ENCODE measurements at places on chromosomes 16 and 17. TPM values are rescaled to one million over a fixed set of nuclear protein-coding genes. Genes with fewer than 3 reads are reported as not detected.

DNA sequence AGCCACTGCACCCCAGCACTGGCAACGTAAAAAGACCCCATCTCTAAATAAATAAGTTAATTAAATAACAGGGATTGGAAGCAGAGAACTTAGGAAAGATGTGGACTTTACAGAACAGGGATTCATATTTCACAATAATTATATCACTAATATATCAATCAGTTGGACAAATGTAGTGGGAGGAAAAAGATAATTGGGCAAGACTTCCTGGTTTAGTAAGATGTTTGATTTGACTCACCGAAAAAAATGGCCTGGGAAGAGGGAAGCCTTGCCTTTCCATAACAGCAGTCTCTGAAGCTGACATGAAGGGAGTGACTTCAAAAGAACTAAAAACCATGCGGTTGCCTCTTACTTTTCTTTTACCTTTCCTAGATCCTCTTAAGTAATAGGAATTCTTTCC, 15.2 kb upstream of the C17orf78 start:
- peaks cover 22% of the 10 kb centered on the region for H3K4me1 ChIP-seq
- peak overlapping the region; percentile 87 for H3K27ac ChIP-seq
- DNase-seq = no peak
- no peak overlapping the region for H3K4me3 ChIP-seq
- no peaks in the 10 kb centered on the region for H3K27me3 ChIP-seq
- no peaks in the 10 kb centered on the region for H3K36me3 ChIP-seq

- H3K27ac ChIP-seq = peak overlapping the region; percentile 98
- no peaks in the 10 kb centered on the region for H3K27me3 ChIP-seq
- peaks cover 20% of the 10 kb centered on the region for H3K36me3 ChIP-seq
- no peak for DNase-seq
These were observed 567 bp downstream of the UBB start for GRCh38 chr17:16381496-16381820.

DNA sequence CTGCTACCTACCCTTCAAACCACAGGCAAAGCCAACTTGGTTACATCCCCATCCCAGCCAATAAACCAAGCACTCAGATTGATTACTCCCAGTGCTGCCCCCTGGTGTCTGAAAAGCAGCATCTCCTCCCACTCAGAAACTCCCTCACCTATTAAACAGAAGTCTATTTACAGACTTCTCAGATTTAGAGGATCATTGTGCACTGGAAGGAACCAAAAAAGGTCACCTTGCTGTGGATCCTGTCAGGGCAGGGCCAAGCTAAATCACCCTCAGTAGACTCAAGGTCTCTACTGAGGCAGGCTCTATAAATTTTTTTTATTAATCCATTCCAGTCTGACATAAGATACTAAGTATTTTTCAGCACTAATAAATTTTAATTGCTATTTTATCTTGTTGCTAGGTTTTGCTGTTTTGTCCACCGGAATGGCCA, 17.6 kb downstream of the HIGD1B start:
- no peak for DNase-seq
- H3K27ac ChIP-seq = no peak overlapping the region

GRCh38 chr17:81347437-81347836, 47.8 kb upstream of the BAHCC1 start:
- no peak overlapping the region for H3K4me3 ChIP-seq
- no peak overlapping the region for H3K27ac ChIP-seq
- H3K36me3 ChIP-seq = no peaks in the 10 kb centered on the region
- no peaks in the 10 kb centered on the region for H3K27me3 ChIP-seq
- DNase-seq = no peak
- H3K4me1 ChIP-seq = peaks cover 8% of the 10 kb centered on the region

The GNGT2 gene
- total RNA-seq = 8.5 TPM

- H3K36me3 ChIP-seq = peaks cover 16% of the 10 kb centered on the region
- H3K4me3 ChIP-seq = no peak overlapping the region
- H3K27ac ChIP-seq = no peak overlapping the region
These were observed 1.7 kb downstream of the TUBG2 start for GRCh38 chr17:42660692-42661345.

The ASPA gene
- total RNA-seq = 8.2 TPM

GRCh38 chr17:31459716-31460115, 68.2 kb downstream of the RAB11FIP4 start:
- no peaks in the 10 kb centered on the region for H3K27me3 ChIP-seq
- H3K4me3 ChIP-seq = no peak overlapping the region
- no peak overlapping the region for H3K27ac ChIP-seq
- H3K36me3 ChIP-seq = no peaks in the 10 kb centered on the region

GRCh38 chr17:4786516-4786915, 352 bp upstream of the VMO1 start:
- peak overlapping the region; percentile 19 for H3K4me3 ChIP-seq
- H3K4me1 ChIP-seq = peaks cover 44% of the 10 kb centered on the region
- no peak overlapping the region for H3K27ac ChIP-seq
- no peaks in the 10 kb centered on the region for H3K36me3 ChIP-seq
- H3K27me3 ChIP-seq = peaks cover 35% of the 10 kb centered on the region
- no peak for DNase-seq

The PPP1R27 gene
- not detected for total RNA-seq

DNA sequence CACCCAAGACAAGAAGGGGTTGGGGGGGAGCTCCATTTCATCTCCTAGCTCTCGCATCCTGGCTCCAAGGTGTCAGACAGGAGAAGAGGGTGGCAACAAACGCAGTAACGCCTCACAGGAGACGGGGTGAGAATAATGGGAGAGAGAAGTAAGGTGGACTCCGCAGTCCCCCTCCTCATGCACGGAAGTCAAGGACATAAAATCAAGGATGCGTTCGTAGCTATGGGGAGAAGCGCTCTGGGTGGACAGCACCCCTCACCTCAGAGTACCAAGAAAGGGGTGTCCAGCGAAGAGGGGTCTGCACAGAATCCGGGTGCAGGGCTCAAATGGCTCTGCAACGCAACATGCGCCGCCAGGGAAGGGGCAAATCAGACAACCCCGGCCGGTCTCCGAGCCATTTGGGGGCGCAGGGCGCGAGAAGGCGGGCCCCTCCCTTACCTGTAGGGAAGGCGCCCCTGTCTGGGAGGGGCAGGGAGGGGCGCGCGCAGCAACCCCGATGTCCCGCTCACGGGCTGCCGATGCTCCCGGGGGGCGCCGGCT, 555 bp downstream of the HDAC5 start:
- H3K4me3 ChIP-seq = peak overlapping the region; percentile 99
- DNase-seq = no peak
- no peaks in the 10 kb centered on the region for H3K27me3 ChIP-seq
- peak overlapping the region; percentile 91 for H3K27ac ChIP-seq
- peaks cover 29% of the 10 kb centered on the region for H3K4me1 ChIP-seq

GRCh38 chr16:57021757-57022156, 32.4 kb downstream of the NLRC5 start:
- no peaks in the 10 kb centered on the region for H3K27me3 ChIP-seq
- no peaks in the 10 kb centered on the region for H3K4me1 ChIP-seq
- no peak overlapping the region for H3K27ac ChIP-seq
- H3K4me3 ChIP-seq = no peak overlapping the region
- DNase-seq = no peak
- H3K36me3 ChIP-seq = peaks cover 32% of the 10 kb centered on the region

DNA sequence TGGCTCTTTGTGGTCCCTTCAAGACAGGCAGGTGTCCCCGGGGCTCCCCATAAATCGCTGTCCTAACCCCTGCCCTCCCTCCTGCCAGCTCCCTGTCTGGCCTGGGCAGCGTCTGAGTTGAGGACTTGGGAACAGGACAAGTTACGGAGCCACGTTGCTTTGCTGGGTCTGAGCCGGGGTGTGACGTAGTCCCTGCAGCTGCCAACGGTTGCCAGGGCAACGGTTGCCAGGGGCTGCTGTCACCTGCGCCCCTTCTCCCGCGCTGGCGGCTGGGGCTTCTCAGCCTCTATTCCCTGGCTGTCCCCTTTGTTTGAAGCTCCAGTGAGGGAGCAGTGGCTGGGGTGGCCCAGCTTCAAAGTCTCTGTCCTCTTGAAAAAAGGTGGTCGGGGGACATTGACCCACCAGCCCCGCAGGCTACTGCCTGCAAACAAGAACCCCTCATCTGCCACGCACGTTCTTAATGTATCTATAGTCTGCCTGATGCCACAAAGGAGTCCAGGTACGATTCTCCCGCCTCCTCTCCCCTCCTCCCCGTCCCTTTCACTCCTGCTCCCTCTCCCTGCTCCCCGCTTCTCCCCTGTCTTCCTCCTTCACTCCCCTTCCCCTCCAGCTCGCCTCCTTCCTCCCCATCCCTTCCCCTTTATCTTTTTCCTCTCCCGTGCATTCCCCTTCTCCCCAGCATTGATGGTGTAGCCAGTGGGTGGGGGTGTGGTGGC, 10.9 kb downstream of the ADGRG1 start:
- H3K36me3 ChIP-seq = no peaks in the 10 kb centered on the region
- peaks cover 58% of the 10 kb centered on the region for H3K4me1 ChIP-seq
- no peak overlapping the region for H3K4me3 ChIP-seq

DNA sequence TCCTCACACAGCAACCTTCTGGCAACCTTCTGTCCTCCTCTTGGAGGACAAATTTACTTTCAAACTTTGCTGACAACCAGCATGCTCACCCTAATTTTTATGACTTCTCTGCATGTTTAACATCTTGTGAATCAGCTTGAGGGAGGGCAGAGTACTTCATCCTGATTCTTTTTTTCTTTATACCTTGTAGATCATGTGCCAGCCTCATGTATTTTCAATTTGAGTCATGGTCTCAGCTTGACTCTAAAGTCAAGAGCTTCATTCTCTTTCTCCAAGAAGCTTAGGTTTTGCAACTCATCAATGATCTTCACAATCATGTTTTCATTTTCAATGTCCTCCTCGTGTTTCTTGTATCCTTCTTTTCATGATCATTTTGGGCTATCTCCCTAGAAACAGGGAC, 3.6 kb upstream of the KRTAP9-7 start:
- no peaks in the 10 kb centered on the region for H3K4me1 ChIP-seq
- H3K36me3 ChIP-seq = no peaks in the 10 kb centered on the region
- no peaks in the 10 kb centered on the region for H3K27me3 ChIP-seq
- no peak for DNase-seq
- H3K4me3 ChIP-seq = no peak overlapping the region
- H3K27ac ChIP-seq = no peak overlapping the region

DNA sequence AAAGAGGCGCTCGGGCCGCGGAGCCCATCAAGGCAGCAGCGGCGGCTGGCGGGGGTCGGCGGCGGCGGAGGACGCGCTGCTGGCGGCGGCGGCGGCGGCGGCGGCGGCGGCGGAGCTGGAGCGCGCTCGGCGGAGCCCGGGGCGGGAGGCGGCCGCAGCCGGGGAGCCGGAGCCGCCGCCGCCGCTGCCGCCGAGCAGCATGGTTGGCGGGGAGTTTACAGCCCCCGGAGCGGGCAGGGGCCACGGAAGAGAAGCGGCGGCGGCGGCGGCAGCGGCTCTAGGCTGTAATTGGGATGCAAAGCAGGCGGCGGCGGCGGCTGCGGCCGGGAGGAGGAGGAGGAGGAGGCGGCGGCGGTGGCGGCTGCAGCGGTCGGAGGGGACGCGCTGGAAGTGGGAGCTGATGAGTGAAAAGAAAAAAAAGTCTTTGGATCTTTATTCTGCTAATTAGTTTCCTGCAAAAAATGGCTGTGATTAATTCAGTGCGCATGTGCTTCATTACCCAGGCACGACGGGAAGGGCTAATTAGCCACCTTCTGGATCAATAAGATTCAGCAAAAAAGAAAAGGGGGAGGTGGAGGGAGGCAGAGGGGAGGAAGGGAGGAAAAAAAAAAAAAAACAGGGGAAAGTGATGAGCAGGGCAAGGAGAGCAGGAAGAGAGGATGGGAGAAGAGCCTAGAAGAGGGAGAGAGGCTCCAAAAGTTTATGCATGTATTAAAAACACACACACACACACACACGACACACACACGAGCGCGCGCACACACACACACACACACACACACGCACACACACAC, 10.9 kb upstream of the ZFHX3 start:
- H3K27ac ChIP-seq = peak overlapping the region; percentile 86
- peak overlapping the region; percentile 71 for H3K4me3 ChIP-seq
- peak; percentile 80 for DNase-seq
- no peaks in the 10 kb centered on the region for H3K36me3 ChIP-seq

- DNase-seq = peak; percentile 92
- peak within 1 kb of the TSS; percentile 77 for H3K4me3 ChIP-seq
- no peaks in the 10 kb centered on the region for H3K27me3 ChIP-seq
- peak within 1 kb of the TSS; percentile 90 for H3K27ac ChIP-seq
- H3K4me1 ChIP-seq = peaks cover 19% of the 10 kb centered on the region
- peaks cover 9% of the 10 kb centered on the region for H3K36me3 ChIP-seq
These were observed at the start of gene TELO2 for GRCh38 chr16:1492923-1493745. Gene TELO2 (plus strand): TSS chr16:1493360. CDS start chr16:1494282, 922 bp downstream.

The IL32 gene
- 91.5 TPM for total RNA-seq

The ST6GALNAC1 gene
- 14.1 TPM for total RNA-seq

The NR1D1 gene
- total RNA-seq = 24.9 TPM

DNA sequence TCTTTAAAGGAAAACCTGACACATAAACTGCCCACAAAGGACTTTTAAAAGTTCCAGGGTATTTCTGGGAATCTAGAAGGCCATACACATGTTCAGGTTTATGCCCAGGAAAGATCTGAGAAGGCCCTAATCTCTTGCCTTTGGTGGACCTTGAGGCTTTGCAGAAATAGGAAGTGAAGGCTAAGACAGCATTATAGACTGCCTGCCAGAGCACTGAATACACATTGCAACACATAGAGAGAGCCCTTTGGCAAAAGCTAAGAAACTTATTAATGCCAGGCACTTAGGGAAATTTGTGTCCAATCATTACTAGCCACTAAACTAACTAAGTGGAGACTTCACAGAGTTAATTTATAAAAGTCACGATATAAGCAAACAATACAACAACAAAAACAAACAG, 70.4 kb downstream of the MMD start:
- no peak for DNase-seq
- H3K27ac ChIP-seq = no peak overlapping the region
- no peaks in the 10 kb centered on the region for H3K4me1 ChIP-seq
- H3K27me3 ChIP-seq = no peaks in the 10 kb centered on the region

GRCh38 chr16:68377221-68377620, 66.4 kb downstream of the PRMT7 start:
- H3K27me3 ChIP-seq = no peaks in the 10 kb centered on the region
- H3K4me3 ChIP-seq = no peak overlapping the region

All from upper lobe of right lung (tissue), 1 donor.